ENCODE measurements at places on chromosomes 7 and 10.

DNA sequence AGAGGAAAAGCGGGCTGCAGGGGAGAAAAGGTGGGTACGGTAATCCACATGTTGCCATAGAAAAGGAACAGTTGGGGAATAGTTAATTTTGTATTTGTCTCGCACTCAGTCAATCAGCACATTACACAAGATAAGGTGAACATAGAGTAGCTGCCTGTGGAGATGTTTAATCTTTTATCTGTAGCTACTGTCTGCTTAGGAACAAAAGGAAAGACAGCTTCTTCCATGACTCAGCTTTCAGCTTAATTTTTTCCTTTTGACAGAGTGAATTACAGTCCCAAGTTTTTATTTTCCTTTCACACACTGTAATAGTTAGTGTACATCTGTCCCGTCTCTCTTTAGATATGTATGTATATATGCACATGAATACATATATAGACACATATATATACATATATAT, 39.3 kb upstream of the PODXL start:
- no peak for DNase-seq

GRCh38 chr7:47725031-47725780, 143.3 kb upstream of the TNS3 start:
- DNase-seq, result no peak

- no peak for DNase-seq
These were observed 19.9 kb upstream of the TTYH3 start for GRCh38 chr7:2611922-2612321.

DNA sequence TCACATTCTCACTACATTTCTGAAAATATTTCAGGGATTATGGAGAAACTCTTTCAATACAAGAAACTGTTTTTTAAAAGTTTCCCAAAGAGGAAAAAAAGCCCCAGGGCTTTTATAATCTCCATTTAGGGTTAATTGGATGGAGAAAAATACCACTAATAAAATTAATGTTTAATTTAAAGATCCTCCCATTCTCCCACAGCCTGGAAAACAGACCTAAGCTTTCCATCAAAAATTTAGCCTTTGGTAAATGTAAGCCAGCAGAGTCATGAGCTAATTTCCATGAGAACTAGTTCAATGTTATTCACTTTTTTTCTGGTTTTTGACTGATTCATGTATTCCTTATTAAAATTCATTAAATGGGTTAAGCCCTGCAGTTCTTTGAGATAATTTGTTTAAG, 408.7 kb downstream of the PHTF2 start:
- DNase-seq, result no peak

DNA sequence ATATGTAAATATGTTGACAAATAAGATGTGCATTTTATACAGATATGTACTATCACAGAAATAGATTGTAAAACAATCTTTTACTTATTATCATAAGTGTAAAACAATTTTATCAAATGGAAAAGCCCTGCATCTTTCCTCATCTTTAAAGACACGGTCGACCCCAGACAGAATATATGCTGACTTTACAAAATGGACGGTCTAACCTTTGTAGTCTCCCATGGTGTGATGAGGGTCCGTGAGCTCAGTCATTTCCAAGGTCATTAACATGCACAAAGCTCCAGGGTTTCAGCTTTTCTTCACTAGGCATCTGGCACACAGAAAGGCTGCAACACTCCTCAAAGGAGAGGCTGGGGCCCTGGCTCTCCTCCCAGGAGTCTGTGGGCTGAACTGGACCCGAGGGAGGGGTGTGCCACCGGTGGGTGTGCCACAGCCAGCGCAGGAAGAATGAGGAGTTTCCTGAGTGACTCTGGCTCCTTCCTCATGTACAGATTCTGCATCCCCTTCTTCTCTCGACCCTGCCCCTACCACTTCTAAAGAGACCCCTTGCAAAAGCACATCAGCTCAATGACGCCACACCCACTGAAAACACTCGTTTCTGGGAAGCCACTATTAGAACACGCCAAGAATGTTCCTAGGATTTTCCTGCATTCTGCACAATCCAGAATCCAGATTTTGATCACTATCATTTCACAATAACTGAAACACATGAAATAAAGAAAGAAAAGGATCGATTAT, 26.2 kb upstream of the ABLIM1 start:
- DNase-seq, result no peak

GRCh38 chr10:77287647-77288120, 349.9 kb downstream of the KCNMA1 start:
- no peak for DNase-seq

DNA sequence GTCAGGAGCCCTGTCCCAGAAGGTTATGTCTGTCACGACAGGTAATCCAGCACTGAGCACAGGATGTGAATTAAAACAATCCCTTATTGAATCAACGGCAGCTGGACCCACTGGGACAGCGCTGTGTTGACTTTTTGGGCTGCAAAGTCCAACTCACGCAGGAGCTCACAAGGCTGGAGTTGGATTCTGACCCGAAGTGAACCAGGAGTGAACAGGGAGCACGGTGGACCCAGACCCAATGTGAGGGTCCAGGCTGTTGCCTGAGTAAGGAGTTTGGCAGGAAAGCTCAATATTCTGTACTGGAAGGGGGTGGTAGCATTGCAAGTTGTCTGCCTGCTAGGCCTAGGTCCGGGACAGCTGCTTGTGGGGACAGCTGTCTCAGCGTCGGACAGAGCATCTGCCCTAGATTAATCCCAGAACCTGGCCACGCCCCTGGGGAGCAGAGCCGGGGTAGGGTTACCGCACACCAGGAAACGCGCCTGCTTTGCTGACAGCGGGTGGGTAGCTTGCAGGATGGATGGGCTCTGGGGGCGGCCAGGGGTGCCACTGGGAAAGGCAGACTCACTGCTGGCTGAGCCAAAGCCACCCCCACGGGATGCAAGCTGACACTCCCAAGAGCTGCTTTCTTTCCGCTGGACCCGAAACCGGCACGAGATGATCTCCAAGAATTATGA, 24.0 kb downstream of the COL26A1 start:
- DNase-seq, result peak; percentile 19

DNA sequence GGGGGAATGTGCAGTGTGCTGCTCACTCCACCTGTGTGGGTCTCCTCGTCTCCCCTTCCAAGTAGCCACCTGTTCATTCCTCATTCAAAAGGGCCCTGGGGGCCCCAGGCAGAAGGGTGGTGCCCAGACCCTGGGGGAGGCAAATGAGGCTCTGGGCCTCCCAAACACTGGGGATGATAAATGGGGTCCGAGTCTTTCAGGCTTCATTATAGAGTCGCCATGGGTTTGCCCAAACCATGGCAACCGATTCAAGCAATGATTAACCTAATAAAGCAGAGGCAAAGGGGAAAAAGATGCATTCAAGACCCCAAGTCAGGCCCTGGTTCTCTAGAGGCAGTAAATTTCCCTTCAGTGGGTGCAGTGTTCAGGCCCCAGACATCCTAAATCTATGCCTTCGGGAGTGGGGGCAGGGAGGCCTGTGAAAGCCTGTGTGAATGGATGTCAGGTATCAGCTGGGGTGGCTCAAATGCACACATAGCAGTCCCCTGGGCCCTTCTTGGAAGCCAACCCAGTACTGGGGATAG, 10.4 kb downstream of the NEUROG3 start:
- DNase-seq, result no peak

DNA sequence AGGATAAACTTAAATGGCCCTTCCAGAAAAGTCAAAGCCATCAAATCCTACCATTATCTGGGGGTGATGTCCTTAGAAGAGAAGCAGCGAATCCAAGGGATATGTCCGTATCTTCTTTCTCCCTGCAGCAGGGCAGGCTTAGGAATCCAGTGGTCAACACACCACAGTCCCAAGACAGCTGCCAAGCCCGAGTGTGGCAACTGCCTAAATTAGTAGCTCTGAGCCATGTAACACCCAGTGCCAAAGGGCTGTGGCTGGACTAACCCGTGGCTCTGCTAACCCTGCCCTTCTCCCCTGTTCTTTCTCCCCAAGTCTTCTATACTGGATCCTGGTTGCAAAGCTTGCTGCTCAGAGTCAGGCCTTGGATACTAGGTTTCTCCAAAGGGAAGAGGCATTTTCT, 74.8 kb downstream of the CDK1 start:
- DNase-seq, result no peak

DNA sequence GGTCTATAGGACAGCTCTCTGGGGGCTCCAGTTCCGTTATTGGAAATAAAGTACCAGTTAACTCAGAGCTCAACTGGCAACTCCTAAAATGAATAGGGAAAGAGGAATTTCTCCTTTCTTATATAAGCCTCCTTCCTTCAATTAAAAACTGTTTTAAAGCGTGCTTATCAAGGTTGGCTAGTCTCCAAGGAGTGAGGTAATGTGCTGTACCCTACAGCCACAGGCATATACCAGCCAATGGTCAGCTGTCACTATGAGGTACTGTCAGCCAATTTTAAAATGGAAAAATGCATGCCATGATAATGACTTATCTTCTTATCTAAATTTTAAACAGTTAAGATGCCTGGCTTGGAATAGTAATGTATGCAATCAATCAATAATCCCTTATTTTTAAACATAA, 76.2 kb downstream of the PLCE1 start:
- DNase-seq, result no peak

DNA sequence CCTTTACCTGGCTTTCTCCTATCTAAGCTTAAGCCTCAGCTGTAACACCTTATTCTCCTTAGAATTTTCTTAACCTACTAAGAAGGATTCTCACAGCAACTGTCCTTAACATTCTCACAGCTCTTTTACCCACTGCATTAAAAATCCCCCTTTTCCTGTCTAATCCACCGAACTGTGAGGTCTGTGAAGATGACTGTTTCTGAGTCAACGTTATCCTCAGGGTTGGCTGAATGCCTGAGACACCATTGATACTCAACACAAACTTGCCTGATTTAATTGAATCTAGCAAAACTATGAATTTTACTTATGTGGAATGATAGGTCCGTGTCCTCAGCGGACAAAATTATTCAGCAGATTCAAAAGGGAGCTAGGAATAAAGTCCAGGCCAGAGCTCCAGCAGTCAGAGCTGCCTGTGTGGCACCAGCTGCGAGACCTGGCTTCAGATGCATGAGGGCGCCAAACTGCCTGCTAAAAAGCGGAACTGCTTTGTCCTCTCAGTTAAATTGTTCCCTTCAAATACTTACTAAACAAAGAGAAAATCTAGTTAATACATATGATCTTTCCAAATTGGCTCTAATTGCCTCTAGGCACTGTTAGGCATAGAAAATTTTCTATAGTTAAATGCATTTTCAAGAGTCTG, 33.4 kb upstream of the VWDE start:
- DNase-seq, result peak; percentile 32

- DNase-seq, result no peak
These were observed 12.8 kb downstream of the SCRN1 start for GRCh38 chr7:29976673-29977415.

GRCh38 chr10:127283017-127283416, 86.6 kb upstream of the INSYN2A start:
- no peak for DNase-seq

DNA sequence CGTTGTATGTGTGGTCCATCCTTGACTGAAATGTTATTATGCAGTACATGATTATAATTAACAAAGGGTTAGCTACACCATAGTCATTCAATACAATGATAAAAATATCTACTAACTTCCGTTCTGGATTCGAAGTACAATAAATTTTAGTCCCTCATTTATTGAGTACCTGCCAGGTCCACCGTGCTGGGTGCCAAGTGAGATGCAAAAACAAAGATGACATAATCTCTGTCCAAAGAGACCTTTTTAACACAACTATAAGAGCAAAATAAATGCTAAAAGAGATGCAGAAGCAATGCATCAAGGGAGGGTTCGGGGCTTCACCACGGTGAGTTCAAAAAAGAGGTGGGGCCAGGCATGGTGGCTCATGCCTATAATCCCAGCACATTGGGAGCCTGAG, 33.1 kb downstream of the LAMB1 start:
- DNase-seq, result no peak

- no peak for DNase-seq
These were observed 12.1 kb upstream of the ZNF107 start for GRCh38 chr7:64653721-64654401.

- DNase-seq, result no peak
These were observed 91.8 kb downstream of the ZMYND11 start for GRCh38 chr10:227014-227413.

DNA sequence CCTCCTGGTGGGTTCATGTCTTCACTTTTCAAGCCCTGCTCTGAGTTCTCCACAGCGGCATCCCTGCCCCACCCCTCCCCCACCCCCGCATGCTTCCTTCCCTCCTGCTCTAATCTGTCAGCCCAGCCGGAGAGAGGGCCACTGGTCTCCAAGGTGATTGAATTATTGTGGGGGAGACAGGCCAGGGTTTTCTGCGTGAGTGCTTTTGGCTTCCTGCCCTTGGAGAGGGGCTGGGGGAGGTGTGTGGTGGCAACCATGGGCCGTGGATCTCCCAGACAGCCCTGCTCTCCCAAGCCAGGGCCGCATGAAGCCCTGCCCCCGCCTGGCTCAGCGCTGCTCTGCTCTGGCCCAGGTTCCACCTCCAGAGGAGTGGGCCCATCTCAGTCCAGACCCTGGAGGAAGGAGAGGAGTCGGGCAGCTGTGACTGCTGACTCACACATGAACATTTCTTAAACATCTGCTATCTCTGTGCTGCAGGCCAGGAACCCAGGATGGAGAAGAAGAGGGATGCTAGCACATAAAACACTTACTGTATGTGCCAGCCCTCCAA, 109.9 kb downstream of the ZMIZ1 start:
- DNase-seq, result no peak

DNA sequence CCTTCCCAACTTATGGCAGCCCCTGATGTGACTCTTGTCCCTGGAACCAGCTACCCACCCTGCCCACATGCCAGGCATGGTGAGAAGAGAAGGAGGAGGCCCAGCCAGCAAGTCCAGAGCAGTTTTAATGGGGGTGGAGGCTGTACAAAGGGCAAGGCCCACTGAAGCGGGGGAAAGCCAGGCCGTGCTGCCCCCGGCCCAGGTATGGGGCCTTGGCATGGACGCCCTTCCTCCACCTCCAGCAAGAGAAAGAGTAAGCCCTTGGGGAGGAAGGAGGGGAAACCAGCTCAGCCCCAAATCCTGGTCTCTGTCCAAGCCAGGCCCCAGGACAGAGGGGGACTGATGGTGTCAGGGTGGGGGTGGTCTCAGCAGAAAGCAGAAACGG, 7.0 kb downstream of the NFKB2 start:
- DNase-seq, result no peak
